Frontal cortex (tissue), 4 donors: ENCODE measurements at places on chromosomes 1 and 21.

- no peak for DNase-seq
Observed at GRCh38 chr1:2535981-2536380, 5.9 kb upstream of the HES5 start.

- no peak for DNase-seq
Observed at GRCh38 chr1:30525971-30526651, 197.3 kb downstream of the MATN1 start.

GRCh38 chr1:44265656-44266358 is 52.5 kb downstream of the DMAP1 start:
- DNase-seq = no peak

GRCh38 chr1:206003854-206004800 is 932 bp upstream of the RAB7B start:
- no peak for DNase-seq

- no peak for DNase-seq
Observed at GRCh38 chr1:11581445-11581991, 72.7 kb downstream of the FBXO2 start.

GRCh38 chr1:18951818-18952391 is 4.6 kb downstream of the IFFO2 start:
- DNase-seq = no peak

DNA sequence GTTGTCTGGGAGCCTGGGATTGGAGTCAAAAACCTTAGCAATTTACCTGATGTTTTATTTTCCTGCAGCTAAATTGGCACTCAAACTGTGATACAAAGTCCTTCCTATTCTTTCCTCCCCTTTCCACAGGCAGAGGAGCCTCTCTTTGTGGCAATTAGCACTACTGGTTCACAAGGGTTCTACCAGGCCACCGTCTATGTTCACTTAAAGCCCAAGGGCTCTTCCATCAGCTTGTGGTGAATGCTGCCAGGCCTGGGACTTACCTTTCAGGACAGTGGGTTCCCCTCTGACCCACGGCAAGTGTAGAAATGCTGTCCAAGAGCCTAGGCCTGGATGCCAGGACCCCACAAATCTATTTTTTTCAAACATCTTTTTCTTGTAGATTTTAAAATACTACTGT is 251.9 kb upstream of the B3GALT2 start:
- no peak for DNase-seq

DNA sequence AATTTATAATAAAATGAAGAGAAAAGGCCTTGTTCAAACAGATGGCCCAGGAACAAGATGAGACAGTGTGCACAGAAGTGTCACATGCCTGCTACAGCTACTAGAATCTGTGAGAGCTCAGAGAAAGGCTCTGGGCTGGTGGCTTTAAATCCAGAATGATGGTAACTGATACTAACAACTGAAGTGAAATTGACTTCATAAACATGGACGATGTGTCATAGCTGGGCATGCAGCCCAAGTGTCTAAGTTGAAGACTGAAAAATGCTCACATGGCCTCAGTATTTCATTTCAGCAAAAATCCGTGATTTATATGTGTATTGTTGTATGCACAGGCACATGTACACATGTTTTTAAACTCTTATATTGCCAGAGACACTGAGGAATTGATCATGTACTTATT is 208.3 kb upstream of the RUNX1 start:
- DNase-seq = no peak

- DNase-seq = no peak
Observed at GRCh38 chr1:182408435-182409075, 8.1 kb upstream of the TEDDM1 start.

GRCh38 chr1:81547261-81547911 is 253.3 kb upstream of the ADGRL2 start:
- DNase-seq = no peak

- DNase-seq = no peak
Observed at GRCh38 chr1:66090859-66091457, 298.3 kb downstream of the PDE4B start.

DNA sequence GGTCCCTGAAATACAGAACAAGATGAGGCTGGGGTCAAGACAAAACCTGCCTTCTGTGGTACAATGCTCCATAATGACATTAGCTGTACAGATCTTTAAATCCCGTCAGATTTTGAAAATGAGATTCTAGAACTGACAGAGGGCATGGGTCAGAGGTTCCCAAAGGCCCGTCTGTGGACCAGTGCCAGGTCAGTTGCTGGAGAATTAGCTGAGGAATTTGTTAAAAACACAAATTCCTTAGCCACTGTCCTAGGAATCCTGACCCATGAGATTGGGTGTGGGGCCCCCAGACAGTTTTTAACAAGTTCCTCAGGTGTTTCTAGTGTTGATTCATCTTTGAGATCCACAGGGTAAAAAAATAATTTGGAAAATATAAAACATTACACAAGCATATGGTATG is 97.0 kb downstream of the SIPA1L2 start:
- DNase-seq = no peak

DNA sequence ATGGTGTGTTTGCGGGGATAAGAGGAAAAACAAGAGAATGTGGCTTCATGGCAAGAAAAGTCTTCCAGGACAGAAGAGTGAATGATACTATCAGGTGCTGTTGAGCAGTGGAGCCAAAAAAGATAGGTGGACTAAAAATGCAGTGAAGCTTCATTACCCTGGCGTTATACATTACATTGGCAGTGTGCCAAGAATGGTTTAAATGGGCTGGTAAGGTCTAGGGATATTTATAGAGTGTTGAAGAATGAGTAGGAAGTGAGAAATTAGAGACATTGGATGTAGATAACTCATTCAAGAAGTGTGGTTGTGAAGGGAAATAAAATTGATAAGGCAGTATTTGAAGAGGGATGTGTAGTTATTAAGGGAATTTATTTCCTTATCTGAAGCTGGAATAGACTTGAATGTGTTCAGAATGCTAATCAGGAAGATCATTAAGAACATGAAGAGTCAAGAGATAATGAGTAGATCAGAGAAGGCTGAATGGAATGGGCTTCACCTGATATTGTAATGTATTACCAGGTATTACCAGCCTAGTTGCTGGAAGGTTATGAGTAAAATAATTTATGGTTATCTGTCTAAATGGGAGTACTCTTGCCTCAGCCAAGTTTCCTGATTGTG is 72.7 kb downstream of the MAST2 start:
- no peak for DNase-seq

GRCh38 chr1:28507247-28507645 is 1.4 kb downstream of the RCC1 start:
- DNase-seq = no peak

- DNase-seq = no peak
Observed at GRCh38 chr1:27632387-27633297, 2.3 kb downstream of the FGR start.

GRCh38 chr1:214165850-214166374 is 115.0 kb upstream of the SMYD2 start:
- no peak for DNase-seq

DNA sequence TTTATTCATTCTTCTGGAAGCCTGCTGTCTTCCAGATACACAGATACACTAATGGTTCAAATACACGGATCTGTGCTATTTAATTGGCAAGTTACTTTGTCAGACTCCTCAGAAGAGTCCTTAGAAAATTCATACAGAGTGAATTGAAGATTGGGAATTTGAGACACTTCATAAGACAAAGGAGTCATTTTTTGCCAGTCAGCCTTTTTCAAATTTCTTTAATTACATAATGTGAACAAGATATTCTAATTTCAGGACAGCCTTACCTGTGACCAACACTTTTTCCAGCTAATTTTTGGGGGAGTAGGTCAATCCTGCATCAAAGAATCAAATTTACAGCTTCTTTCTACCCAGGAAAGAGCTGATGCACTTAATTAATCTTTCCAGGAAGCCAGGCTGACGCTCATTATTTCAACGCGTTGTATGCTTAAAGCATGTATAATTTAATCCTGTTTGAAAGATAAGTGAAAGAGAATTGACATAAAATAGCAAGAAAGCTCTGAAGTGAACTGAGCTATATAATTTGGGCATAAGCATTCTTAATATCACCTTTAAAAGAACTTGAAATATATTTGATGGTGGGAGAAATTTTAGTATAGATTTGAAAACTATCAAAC is 12.8 kb upstream of the NRIP1 start:
- DNase-seq = no peak

DNA sequence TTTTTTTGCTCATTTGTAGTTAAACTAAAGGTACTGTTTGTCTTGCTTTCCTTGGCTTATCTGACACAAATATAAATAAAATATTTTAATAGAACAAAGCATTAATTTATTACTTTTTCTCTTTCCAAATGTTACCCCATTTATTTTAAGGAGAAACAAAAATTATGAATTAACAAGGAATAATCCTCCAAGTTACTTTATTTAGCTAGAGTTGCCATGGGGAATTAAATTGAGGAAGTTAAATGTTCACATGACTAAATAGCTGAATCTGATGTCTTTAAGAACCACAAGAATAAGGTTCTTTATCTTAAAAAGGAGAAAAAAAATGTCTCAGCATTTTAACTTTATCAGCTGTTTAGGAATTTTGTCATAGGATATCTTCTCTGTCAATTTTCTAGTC is 12.3 kb downstream of the ATG4C start:
- DNase-seq = no peak

DNA sequence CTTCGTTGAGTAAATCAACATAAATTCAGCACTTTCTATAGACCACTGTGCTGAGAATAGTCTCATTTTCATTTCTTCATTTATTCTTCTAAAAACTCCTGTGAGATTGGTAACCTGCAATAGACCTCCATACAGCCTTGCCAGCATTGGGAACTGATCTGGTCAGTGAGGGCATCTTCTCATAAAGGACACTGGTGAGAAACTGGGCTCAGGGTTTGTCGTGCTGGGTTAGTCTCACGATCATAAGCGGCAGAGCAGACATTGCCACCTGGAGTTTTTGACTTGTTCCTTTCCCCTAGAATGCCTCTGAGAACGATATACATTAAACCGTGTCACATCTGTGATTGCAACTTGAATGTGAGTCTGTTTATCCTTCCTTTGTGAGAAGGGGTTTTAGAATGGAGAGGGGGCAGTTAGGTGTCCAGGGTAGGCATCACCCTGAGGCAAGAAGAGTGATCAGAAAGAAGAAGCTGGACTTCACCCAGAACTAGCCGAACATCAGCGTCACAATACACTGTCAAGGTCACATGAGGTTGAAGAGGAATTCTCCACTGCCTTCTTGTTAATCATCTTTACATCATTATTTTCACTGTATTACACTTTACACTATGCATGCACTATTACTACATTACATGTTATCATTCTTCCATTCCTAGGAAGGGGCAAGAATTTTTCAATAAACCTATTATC is 1.4 kb upstream of the TTLL7 start:
- no peak for DNase-seq

- no peak for DNase-seq
Observed at GRCh38 chr1:7089497-7089896, 304.2 kb downstream of the CAMTA1 start.

DNA sequence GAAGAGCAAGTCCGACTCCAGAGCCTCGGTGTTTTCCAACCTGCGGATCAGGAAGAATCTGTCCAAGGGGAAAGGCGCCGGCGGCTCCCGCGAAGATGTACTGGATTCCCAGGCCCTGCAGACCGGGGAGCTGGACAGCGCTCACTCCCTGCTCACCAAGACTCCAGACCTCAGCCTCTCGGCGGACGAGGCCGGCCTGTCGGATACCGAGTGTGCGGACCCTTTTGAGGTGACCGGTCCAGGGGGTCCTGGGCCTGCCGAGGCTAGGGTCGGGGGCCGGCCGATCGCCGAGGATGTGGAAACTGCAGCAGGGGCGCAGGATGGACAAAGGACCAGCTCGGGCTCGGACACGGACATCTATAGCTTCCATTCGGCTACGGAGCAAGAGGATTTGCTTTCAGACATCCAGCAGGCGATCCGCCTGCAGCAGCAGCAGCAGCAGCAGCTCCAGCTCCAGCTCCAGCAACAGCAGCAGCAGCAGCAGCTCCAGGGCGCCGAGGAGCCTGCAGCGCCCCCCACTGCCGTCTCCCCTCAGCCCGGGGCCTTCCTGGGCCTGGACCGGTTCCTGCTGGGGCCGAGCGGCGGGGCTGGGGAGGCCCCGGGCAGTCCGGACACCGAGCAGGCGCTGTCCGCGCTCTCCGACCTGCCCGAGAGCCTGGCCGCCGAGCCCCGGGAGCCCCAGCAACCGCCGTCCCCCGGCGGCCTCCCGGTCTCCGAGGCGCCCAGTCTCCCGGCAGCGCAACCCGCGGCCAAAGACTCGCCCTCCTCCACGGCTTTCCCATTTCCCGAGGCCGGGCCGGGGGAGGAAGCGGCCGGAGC is 827 bp downstream of the FMN2 start:
- peak; percentile 46 for DNase-seq

GRCh38 chr21:46006547-46007491 is 25.2 kb downstream of the COL6A1 start:
- no peak for DNase-seq

GRCh38 chr1:204162494-204163074 is 3.6 kb downstream of the REN start:
- peak; percentile 58 for DNase-seq

- DNase-seq = peak; percentile 22
Observed at GRCh38 chr1:202967684-202968281, 726 bp upstream of the CYB5R1 start.

GRCh38 chr1:201778279-201779065 is 50.5 kb upstream of the IPO9 start:
- DNase-seq = no peak

DNA sequence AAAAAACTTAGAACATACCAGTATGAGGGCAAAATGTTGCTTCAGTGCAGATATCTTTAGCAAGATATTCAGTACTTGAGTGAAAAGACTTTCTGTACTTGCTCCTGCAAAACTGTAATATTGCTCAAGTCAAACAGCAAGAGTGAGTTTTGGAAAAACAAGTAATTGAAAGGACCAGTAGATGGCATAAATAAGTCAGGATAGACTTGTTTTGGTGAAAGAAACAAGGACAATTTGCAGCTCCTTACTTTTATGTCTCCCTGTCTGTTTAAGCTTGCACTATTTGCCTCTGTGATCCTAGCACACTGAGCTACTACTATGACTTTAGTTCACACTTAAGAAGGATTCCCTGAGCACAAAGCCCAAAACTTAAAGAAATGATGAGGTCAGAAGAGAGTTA is 39.1 kb downstream of the IFI44 start:
- peak; percentile 6 for DNase-seq

- DNase-seq = no peak
Observed at GRCh38 chr1:212208978-212209644, 76.1 kb upstream of the PPP2R5A start.

DNA sequence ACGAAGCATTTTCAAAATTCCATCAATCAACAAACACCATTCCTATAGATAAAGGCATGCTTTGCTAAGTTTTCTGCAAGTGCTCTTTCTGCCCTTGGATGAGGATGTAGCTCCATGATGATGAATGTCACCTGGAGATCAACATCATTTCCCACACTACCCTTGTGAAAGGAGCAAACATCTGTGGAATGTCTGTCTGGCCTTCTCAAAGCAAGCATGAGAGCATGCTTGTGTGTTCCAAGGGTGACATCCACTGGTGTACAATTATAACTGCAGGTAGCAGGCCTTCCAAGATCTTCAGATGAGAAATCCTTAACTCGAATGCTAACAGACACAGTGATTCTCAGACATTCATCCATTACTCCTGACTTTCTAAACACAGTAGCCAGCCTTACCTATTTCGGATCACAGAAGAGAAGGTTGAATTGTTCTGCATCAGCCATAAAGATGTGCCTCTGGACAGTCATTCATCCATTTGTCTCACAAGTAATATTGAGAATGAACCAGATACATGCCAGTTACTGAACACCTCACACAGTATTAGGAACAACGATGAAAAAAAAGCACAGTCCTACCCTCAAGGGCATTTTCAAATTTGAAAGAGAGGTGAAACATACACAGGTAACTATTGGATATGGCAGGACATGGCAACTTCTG is 162.4 kb downstream of the TPR start:
- DNase-seq = peak; percentile 6
